ENCODE measurements at places on chromosomes 4 and X.

- DNase-seq, result no peak
These were observed 56.2 kb downstream of the CLDN22 start for GRCh38 chr4:183263787-183264386.

GRCh38 chr4:75886104-75886503 is 16.1 kb downstream of the PPEF2 start:
- DNase-seq, result no peak

DNA sequence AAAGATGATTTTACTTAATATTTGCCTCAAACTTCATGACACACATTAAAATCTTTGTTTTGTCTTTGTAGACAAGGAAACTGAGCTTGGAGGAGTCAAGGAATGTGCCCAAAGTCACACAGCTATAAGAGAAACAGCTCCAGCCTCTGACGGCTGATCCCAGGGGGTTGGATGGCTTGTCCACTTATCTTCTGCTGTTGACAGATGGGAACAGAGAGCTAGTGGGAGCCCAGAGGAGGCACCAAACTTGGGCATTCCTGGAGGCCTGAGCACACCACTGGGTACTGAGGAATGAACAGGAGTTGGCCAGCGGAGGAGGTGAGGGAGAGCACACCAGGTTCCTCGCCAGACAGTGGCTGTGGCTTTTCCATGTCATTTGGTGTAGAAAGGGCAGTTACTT is 56.4 kb upstream of the GPR78 start:
- DNase-seq, result no peak

DNA sequence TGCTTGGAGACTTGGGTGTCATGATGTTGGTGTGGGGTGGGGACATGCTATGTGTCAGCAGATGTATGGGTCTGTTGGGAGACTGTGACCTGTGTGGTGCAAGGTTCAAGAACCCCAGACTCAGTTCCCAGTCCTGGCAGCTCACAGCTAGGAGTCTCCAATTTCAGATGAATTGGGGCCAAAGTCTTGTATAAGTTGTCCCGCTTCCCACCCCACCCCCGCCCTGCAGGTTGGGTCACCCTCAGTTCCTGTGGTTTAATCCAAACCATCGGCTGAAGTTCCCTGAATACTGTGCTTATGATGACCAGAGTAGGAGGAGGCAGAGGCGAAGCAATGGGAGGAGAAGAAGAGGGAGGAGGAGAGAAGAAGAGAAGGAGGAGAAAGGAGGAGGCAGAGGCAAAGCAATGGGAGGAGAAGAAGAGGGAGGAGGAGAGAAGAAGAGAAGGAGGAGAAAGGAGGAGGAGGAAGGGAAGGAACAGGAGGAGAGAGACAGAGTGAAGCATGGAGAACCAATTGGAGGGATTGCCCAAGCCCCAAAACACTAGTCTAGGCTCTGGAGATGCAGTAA is 112.6 kb downstream of the EFNB1 start:
- DNase-seq, result no peak

DNA sequence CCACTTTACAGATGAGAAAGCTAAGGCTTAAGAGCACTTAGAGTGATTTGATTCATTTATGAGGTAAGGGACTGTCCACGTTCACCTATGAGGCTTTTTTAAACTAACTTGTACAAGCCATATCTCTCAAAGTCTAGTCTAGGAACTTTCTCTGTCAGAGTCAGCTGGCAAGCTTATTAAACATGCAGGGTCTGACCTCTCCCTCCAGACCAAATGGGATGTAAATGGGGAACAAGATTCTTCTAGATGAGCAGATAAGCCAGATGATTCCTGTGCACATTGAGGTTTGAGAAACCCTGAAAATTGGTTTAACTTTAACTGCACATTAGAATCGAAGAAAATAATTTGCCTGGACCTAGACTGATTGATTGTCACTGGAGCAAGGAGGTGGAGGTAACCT is 160.0 kb upstream of the SPRY1 start:
- no peak for DNase-seq

GRCh38 chrX:71215338-71215912 is 7.6 kb upstream of the GJB1 start:
- DNase-seq, result no peak

DNA sequence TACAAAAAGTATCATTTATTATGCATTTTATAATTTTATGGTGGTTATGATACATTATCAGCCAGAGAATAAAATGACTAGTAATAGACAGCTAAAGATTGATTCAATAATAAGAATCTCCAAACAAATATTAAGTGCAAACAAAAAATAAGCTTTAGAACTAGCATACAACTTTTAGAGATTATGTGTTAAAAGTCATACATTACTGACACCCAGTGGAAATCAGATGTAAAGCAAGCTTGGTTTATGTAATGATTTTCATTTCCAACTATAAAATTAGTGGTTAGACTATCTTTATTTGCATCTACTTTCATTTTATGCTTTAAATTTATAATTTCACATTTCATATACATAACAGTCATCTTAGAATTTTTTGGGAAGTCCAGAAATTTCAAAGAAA is 57.7 kb downstream of the IL13RA2 start:
- no peak for DNase-seq

GRCh38 chr4:56424697-56425514 is 10.5 kb downstream of the PPAT start:
- DNase-seq, result no peak

DNA sequence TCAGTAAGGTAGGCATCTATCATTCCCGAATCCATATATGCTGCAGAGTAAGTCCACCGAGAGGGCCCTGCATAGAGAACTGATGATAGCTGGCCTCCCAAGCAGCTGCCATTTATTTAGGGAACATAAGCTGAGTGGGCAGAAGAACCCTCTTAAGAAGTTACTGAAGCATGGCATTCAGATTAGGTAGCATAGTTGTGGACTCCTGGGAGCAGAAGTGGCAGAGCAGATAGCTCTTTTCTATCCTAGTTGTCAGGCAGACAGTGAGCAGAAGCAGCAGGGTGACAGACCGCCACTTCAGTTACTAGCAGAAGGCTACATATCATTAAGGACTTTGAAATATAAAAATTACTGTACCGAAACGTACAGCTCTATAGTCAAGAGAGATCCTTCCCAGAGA is 454.7 kb downstream of the PPP4R3C start:
- no peak for DNase-seq

GRCh38 chr4:94765648-94766047 is 7.9 kb downstream of the BMPR1B start:
- DNase-seq, result no peak

- no peak for DNase-seq
These were observed 9.3 kb downstream of the PRDM8 start for GRCh38 chr4:80206521-80207171.

GRCh38 chr4:188008377-188008776 is 12.8 kb downstream of the ZFP42 start:
- no peak for DNase-seq

GRCh38 chr4:101128473-101128872 is 218.9 kb downstream of the PPP3CA start:
- DNase-seq, result no peak

GRCh38 chr4:28350485-28350884 is 1489.8 kb downstream of the STIM2 start:
- DNase-seq, result no peak

GRCh38 chrX:30196322-30196721 is 19.0 kb upstream of the MAGEB2 start:
- DNase-seq, result no peak

- no peak for DNase-seq
These were observed 58.1 kb upstream of the ENPP6 start for GRCh38 chr4:184275766-184276165.

DNA sequence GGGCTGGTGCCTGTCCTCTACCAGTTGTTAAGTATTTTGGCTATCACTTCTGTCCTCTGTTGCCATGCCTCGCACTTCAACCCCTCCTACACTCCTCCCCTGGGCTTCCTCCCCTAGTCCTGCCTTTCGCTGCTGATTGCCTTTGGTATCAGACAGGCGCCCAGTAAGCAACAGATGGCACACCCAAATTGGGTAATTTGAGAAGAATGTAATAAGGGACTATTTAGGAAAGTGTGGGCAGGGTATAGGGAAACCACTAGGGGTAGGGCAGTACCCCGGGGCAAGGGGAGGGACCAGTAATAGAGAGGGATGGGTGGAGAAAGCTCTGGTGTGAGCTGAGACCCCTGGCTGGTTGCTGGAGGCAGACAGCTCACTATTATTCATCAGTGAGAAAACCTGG is 172.7 kb upstream of the USP9X start:
- DNase-seq, result no peak

- DNase-seq, result no peak
These were observed 121.1 kb upstream of the FAM9C start for GRCh38 chrX:13165266-13166189.

GRCh38 chr4:27006646-27007045 is 146.0 kb downstream of the STIM2 start:
- no peak for DNase-seq

DNA sequence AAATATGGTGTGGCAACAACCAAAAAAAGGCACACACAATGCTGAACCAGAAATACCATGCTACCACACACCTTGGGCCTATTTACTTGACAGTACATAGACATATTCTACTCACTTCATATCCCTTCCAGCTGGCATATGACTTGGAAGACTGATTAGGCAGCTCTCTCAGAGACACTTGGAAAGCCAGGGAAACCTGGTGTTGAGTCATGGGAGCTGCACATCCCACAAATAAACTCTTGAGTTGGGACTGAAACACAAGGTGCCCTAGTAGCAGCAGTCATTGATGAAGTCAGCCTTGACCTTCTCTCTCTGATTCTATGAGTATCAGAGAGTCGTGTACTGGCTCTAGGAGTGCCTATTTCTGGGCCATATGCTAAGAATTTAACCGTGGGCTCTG is 776.6 kb upstream of the LCORL start:
- DNase-seq, result no peak

DNA sequence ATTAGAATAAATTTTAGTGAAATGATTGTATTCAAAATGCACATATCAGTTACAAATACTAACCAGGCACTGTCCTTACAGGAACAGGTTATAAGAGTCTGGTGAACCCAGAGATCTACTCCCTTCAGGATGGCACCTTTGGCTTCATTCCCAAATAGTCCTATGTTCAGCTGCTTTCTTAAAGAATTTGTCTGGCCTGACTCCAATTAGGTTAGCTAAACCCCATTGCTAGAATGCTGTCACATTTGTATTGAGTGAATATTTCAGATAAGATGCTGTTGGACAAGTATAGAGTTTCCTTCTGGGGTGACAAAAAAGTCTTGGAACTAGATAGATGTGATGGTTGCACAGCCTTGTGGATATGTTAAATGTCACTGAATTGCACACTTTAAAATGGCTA is 69.4 kb downstream of the EFHC2 start:
- DNase-seq, result no peak

- DNase-seq, result no peak
These were observed 270.5 kb upstream of the GPC4 start for GRCh38 chrX:133685822-133686221.

DNA sequence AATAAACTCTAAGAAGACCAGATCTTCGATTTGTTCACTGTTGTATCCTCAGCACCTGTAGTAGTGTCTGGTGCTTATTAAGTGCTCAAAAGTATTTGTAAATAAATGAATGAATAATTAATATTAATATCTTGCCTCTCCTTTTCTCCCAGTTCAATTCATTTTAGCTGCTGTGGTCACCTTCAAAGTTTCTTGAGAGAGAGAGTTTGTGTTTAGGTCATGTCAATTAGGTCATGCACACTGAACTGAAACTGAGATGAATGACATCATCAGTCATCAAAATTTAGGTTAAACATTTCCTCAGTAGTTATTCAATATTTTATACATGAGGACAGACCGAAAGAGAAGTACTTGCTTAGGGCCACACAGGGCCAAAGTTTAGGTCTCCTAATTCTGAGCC is 73.5 kb downstream of the ANXA3 start:
- DNase-seq, result no peak

DNA sequence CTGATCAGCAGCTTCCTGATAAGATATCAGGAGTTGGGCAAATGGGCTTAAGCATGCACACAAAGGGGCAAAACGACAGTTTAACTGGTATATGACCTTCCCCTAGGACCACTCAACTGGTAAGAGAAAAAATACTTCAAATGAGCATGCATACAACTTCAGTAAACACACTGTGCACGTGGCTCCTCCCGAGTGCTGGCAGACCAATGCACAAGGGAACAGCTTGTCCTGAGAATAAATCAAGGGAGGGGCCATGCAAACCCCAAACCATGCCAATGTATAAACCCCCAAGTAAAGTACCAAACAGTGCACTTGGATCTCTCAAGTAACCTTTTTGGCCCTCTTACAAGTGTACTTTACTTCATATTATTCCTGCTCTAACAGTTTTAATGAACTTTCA is 293.3 kb upstream of the TBX22 start:
- no peak for DNase-seq

DNA sequence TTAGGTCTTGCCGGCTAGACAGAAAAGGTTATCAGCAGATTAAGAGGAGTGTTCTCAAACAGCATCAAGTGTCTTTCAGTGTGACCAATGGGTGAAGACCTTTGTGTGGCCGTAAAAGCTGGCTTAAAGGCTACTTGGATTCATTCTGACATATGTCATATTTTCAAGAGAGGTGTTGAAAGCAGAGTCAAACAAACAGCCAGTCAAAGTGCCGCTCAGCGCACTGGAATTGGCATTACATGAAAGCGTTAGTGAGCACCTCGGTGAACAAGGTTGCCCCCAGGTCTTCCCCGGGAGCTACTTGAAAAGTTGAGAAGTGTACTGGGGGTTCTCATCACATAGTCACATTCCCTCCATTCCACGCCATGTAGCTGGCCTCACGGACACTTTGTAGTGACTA is 148.9 kb downstream of the SOX3 start:
- no peak for DNase-seq

DNA sequence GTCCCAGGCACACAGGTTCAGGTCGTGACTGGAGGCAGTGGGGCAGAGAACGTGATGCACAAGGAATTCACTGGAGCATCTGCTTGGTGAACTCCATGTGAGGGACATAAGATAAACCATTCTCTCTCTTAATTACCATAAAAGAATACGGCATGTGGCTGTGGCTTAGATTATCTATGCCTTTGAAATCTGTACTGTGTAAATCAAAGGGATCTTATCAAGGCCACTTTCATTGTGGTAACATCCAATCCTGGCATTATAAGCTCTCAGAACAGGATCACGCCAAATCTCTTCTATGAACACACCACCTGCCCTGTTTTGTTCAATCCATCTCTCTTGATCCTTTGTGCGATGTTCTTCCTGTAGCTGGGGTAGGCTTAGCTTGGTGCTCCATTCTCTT is 192.3 kb downstream of the SPATA18 start:
- DNase-seq, result no peak

- no peak for DNase-seq
These were observed 18.9 kb upstream of the USP9X start for GRCh38 chrX:41066391-41066790.

DNA sequence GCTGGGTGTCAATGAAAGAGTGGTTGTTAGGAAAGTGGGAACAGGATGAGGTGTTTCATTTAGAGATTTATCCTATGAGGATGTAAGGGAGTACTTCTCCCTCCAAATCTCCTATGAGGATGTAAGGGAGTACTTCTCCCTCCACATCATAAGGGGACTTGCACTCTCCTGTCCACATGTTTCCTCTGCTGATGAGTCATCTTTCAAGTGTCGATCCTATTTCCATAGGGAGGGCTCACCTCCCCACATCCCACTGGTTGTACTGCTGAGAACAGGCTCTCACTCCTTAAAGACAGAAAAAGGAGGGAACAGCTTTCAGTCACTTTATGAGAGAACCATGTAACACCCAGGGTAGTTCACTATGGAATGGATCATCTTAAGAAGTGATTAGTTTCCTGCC is 65.0 kb downstream of the INPP4B start:
- DNase-seq, result no peak

Data from stimulated activated CD4-positive, alpha-beta T cell treated with anti-CD3 and anti-CD28 coated beads, Interleukin-1b, Interleukin-23, amount 100 ng/mL, for 48 hours (primary cell).